ENCODE measurements at places on chromosomes 2 and 18.
A peak's percentile ranks its signal among the peaks of the same experiment; 100 is the strongest.

DNA sequence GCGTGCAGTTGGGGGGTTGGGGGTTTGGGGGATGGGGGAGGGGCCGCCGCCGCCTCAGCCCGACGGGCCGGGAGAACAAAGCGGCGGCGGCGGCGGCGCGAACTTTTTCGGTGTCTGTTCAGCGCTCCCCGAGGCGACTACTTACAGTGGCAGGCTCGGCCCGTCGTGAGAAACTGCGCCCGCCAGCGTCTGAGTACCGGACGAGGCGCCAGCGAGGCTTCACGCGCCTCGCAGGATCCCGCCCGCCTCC, 172 bp downstream of the PRKD3 start:
- DNase-seq: peak; percentile 60

GRCh38 chr2:108613261-108614042, 79.2 kb downstream of the LIMS1 start:
- DNase-seq: no peak

DNA sequence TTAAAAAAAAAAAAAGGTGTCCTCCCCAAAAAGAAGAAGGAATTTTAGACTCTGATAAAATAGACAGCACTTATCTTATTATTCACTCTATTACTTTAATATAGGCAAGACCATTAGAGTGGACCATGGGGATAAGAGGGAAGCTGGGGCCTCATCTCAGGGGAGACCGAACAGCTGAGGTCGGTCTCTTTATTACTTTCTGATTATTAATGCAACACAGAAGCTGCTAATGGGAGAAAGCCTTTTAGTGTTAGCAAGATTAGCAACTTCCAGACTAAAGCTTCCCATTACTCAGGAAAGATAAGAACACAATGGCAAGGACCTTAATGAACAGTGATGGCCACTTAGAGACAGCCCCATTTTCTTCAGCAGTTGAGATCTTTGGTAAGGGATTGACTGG, 135.5 kb downstream of the TMEFF2 start:
- no peak for DNase-seq

DNA sequence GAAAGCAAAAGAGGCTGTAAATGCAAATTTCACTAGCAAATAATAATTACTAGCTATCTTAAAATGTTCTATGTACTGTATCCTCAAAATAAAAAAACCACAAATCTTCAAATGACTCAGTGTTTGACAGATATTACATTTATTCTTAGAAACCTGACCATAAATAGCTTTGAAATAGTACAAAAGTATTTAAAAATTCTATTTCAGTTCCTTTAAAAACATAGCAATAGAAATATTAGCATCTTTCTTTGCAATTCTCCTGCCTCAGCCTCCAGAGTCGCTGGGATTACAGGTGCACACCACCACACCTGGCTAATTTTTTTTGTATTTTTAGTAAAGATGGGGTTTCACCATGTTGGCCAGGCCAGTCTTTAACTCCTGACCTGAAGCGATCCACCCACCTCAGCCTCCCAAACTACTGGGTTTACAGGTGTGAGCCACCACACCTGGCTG, 50.6 kb downstream of the MSH6 start:
- DNase-seq: no peak

DNA sequence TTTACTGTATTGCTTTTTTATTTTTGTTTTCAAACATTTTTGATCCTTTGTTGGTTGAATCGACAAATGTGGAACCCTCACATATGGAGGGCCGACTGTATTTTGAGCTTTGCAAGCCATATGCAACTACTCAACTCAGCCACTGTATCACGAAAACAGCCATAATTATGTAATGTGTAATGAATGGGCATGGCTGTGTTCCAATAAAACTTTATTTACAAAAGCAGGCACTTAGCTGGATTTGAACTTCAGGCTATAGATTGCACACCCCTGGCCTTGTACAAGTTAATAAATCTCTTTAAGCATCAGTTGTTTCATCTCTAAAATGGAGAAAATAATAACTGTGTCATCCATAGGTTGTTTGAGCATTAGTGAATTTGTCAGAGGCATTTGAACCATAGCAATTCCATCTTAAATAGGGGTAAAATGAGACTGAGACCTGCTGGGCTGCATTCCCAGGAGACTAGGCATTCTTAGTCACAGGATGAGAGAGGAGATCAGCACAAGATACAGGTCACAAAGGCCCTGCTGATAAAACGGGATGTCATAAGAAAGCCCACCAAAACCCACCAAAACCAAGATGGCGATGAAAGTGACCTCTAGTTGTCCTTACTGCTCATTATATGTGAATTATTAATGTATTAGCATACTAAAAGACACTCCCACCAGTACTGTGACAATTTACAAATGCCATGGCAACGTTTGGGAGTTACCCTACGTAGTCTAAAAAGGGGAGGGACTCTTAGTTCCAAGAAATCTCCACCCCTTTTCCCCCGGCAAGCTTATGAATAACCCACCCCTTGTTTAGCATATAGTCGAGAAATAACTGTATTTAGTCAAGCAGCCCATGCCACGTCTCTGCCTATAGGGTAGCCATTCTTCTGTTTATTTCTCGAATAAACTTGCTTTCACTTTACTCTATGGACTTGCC, 13.7 kb upstream of the LTBP1 start:
- DNase-seq: no peak
